AG04449 (cell line): ENCODE measurements at places on chromosomes 13 and 19.

- DNase-seq: no peak
Measured at GRCh38 chr13:31282741-31283455, 83.1 kb downstream of the B3GLCT start.

DNA sequence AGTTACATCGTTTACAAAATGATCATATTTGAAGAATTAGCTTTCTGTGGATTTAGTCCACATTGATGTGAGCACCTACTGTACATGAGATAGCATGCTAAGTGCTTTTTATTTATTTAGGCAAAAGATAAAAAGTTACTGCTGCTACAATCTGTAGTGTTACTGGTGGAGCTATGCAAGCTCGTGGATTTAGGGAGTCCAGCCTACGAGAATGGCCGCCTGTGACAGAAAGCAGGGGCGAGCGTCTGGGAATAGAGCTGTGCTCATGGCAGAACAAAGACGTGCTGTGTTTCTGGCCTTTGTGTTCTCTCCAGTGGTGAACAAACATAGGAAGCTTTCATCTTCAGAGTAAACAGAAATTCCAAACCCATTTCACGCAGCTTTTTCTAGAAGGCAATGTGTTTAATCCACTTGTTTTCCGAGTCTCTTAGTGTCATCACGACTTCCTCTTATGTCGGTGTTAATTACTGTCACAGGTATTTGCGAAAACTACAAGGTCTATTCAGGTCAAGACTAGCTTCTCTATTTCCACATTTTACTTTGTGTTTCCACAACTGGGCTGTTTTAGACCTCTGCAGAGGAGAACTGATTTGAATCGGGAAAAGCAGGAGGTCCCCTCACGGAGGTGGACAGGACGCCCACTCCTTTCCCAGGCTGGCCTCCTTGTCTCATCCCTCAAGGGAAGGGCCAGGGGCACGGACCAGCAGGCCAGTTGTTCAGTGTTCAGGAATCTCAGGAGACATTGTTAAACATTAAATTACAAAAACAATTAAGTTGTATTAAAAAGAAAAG lies 67.3 kb downstream of the ATP11A start:
- no peak for DNase-seq

GRCh38 chr19:39845584-39845932 lies 621 bp downstream of the FBL start:
- DNase-seq: no peak

GRCh38 chr19:43372462-43372861 lies 19.0 kb downstream of the CD177 start:
- DNase-seq: no peak

DNA sequence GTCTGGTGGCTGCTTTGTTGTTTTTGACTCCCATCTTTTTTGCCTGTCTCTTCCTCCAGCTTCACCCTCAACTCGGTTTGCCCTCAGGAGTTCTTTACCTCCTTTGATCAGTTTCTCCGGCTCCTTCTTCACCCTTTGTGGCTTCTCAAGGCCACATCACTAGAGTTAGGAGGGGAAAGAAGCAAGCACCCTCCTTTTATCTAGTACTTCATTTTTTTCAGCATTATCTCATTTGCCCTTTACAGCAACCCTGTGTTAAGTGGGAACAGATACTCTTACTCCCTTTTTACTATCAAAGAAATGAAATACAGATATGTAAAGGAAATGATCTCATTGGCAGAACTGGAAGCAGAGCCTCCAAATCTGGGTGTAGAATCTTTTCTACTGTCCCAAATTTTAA lies 26.9 kb downstream of the RAP2A start:
- no peak for DNase-seq

DNA sequence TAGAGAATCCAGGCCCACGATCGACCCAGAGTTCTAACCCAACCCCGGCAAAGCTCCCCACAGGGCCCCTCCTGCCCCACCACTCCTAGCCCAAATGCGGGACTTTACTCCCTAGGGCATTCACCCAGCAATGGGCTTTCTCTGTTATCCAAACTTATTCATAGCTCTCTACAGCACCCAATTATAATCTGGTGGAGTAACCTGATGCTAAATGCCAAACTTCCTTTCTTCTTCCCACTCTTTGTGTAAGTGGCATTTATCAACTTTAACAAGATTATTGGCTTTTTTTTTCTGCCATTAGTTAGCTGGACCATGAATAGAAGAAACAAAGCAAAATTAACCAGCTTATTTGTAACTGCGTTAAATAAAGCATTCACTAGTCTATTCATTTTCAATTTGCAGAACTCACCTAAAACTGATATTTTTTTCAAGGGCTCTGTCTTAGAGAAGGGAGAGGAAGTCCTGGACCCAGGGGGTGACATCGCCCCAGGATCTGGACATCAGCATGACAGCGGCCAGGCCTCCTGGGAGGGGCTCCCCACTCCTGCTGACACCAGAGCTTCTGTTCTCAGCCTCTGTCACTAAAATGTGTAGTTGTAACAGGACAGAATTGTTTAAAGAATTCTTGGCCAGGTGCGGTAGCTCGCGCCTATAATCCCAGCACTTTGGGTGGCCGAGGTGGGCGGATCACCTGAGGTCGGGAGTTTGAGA lies 1.5 kb downstream of the FAM124A start:
- no peak for DNase-seq

DNA sequence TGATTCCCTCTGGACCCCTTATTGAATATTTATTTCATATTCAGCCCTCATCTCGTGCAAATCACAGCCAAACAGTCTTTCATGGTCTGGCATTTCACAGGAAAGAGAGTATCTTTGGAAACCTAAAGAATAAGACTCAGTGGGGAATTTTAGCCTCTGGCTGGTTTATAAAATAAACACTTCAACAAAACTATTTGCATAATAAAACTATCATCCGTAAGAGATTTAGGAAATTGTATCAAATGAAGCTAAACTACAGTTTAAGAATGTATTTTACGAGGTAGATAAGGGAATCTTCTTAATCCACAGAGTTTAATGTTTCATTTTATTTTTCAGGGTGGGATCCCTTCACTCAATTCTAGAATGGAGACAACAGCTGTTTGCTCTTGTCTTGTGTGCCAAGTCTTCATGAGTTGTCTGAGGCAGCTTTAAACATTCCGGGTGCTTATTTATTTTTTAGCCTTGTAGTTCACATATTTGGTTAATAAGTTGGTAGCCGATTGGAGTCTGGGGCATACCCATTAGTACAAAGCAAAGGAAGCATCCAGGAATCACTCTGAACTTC lies 634.4 kb upstream of the KLF12 start:
- DNase-seq: no peak
